ENCODE measurements at places on chromosomes 16 and 17.

- no peak for DNase-seq
Measured at GRCh38 chr17:47801906-47802305, 19.7 kb downstream of the OSBPL7 start.

GRCh38 chr16:23877107-23878070 lies 41.6 kb downstream of the PRKCB start:
- DNase-seq, result no peak

DNA sequence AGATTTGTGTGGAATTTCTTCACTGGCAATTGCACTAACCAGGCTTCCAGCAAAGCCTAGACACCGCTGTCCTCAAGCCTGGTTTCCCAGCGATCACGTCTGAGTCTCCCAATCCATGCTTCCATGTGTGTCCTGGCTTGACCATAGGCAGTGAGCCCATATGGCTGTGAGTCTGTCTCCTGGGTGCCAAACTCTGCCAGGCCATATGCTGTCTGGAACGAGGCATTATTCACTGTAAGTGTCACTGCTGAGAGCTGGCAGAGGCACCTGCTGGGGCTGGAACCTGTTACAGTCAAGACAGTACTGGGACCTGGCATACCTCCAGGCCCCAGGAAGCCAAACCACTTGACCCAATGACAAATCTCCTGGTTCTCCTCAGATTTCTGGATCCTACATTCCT lies 60.4 kb downstream of the HS3ST2 start:
- peak; percentile 92 for DNase-seq

DNA sequence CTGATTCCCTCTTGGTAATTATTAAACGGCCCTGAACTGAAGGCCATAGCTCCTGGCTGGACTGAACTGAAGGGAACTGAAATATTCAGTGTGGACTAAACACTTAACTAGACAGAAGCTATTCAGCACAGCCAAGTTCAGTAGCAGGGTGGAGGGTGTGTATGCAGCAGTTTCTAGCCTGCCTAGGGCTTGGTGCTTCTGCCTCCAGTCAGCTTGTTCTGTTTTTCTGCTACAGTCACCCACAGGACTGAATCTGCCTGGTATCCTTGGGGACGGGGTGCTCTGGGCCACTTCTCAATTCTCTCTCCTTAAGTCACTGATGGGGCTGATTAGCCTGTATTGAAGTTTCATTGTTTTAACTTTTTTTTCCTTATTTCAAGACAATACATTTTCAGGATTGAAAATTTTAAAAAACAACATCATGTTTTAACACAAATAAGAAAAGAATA lies 77.1 kb downstream of the WWP2 start:
- peak; percentile 23 for DNase-seq

DNA sequence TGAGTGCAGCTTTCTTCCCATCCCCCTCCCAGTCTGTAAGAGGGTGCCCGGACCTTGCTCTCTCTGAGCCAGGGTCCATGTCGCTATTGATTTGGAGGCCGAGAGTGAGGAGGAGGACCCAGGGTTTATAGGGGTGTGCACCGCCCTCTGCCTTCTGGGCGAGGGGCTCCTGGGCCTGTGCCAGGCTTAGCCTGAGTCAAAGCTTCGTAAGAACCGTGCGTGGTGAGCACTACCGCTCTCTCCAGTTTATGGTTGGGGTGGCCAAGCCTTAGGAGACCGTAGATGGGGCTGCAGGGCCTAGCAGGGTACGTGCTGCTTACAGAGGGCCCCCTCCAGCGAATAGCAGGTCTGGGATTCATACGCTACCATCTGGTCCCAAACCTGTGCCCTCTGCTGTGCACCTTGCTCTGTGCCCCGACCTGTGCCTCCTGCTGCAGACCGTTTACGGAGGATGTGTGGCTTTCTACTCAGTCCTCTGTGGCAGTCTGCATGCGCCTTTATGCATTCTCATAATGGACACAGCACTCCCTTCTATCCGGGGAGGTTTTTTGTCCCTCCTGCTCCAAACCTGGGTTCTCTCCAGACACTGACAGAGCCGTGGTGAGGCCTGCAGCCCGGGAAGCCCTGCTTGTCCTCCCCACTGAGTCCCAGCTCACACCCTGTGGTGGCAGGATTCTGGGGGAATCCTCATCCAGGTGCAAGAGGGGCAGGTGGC lies 54.7 kb downstream of the PGS1 start:
- no peak for DNase-seq

GRCh38 chr17:82884970-82885353 lies 45.1 kb upstream of the ZNF750 start:
- DNase-seq, result no peak

DNA sequence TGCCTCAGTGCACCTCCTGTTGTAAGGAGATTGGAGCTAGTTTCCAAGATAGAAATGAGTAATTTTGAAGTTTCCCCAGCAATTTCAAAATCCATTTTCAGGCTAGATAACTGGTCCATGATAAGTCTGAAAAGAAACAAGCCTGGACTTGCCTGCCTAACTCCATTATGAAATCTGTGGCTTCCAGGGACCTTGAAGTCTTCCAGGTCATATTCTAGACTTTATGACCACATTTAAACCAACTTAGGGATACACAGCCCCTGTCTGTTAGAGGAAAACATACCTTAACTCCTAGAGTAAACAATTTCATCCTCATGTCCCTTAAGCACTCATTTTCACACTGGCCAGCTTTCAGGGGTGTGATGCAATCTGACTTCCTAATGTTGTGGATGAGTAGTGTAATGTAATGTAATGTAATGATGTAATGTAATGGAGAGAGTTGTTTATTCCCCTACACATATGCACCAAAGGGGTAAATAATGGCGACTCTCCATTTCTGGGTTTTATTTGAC lies 96.7 kb upstream of the FAM20A start:
- DNase-seq, result no peak

GRCh38 chr16:10485698-10486382 lies 94.6 kb downstream of the EMP2 start:
- no peak for DNase-seq

DNA sequence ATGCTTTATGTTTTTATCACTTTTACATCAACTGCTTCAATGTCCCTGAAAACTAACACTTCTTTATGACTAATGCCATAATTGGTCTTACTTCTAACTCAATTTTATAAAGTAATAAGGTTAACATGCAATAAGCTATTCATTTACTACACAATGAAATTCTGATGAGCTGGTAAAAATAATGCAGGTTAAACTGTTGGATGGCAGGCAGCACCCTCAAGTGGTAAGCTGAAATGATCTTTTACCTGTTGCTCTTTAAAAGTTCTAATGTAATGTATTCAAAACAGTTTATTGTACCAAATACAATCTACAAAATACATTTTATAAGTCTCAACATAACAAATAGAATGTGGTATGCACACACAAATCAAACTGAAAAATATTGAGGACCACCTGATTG lies 1280.3 kb downstream of the CDH8 start:
- no peak for DNase-seq

- no peak for DNase-seq
Measured at GRCh38 chr16:5966004-5966403, 868.4 kb upstream of the EEF2KMT start.

- no peak for DNase-seq
Measured at GRCh38 chr16:64196444-64196843, 925.4 kb downstream of the CDH11 start.

- no peak for DNase-seq
Measured at GRCh38 chr16:68082629-68083238, 2.4 kb upstream of the NFATC3 start.

DNA sequence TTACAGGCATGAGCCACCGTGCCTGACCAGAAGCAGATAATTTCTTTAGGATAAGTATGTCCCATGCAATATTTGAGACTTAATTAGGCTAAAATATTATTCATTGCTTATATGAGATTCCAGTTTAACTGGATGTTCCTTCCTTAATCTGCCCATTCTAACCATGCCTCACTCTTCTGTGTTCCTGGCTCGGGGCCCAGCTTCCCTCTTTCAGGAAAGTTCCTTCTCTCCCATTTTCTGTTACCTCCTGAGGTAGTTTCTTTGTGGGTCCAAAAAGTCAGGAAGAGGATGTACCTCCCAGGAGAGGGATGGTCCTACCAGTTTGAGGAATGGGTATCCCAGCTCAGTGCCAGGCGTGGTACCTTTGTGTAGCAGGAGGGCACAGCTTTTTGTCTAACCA lies 23.3 kb downstream of the UNK start:
- DNase-seq, result no peak

DNA sequence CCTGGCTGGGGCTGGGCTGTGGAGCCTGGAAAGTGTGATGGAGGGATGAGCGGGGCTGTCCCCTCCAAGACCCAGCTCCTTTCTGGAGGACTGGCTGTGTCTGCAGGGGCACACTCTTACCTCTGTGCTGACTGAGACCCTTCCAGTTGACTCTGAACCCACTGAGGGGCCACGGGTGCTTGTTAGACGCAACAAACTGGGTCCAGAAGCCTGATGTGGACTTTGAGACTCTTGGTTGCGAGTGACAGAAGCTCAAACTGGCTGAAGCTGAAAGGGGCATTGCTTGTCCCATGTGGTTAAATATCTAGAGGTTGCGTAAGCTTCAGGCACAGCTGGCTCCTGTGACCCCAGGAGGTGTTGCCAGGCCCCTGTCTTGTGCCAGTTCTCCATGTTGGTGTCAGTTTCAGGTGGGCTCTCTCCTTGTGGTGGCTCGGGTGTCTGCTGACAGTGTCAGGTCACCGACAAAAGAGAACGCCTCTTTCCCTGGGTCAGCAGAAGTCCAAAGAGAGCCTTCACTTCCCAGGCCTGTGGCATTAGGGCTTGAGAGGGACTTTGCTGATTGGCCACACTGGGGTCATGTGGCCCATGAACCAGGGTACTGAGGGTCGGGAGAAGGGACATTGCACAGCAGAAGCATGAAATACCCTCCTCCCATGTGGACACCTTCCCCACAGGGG lies 16.7 kb downstream of the ADCY7 start:
- no peak for DNase-seq

DNA sequence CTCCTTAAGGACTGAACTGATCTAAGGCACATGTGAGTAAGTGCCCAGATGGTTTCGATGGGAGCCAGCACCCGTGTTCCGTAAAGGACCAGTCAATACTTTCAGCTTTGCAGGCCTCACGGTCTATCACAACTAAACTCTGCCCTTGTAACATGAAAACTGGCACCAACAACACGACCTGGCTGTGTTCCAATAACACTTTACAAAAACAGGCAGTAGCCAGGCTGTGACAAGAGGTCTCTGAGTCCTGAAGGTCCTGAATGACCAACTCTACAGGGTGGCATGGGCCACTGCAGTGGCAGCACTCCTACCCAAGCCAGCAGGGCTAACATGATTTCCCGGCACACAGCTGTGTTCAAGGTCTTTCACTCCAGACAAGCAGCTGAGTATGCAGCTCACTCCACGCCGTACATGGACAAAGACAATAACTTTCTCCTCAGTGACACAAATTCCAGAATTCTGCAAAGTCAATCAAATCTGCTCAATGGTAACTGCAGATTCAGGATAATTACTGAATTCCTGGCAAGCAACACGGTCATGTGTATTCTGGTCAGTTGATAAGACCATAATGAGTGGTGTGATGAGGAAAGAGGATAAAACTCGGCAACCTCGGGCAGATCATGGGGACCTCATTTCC lies 15.3 kb downstream of the NPLOC4 start:
- peak; percentile 24 for DNase-seq
